ENCODE measurements at places on chromosomes 2 and 18. TPM values are rescaled to one million over a fixed set of nuclear protein-coding genes. Genes with fewer than 3 reads are reported as not detected.

DNA sequence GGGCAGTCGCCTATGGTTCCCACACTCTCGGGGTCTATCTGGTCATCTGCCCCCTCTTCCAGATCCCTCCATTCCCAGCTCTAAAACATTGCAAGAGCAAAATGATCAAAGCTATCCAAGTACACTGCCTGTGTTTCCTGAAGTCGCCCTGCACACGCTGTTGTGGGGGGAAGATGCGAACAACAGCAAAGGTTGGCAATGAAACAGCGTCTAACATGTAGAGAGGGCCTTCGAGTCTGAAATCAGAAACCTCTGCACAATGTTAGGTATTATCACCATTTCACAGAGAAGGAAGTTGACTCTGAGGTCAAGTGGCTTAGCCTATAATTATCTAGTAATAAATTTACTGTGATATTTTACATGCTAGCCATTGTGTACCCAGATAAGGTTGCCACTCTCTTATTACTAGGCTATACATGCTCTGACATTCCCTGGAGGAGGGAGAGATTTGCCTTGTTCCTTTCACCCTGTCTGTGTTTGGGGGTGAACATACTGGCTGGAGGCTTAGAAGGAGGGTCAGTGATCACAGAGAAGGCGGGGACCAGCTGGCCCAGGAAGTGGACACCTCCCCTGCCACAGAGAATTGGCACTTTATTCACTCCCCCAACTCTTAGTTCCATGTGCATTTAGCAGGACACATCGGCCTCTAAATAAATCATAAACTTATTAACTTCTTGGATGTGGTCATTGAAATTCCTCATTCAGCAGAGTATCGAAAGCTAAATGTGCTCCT, 36.8 kb downstream of the KCTD1 start:
- no peak for DNase-seq

DNA sequence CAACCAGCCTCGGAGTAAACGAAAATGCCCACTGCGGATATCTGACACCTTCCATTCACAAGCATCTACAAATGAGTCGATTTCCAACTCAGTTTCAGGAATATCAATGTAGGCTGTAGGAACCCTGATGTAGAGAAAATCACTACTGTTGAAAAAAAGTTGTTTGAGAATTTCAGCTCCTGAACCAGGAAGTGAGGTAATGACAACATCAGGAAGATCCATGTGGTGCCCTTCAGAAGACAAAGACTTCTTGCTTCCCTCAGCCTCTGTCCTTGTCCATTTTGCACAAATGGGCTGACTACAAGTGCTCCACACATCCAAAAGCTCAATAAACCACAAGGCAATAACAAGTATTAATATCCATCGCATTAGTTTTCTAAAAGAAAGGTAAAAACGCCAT, 4.7 kb downstream of the DSEL start:
- no peak for DNase-seq

GRCh38 chr2:11550302-11550701, 16.5 kb downstream of the GREB1 start:
- DNase-seq: no peak

GRCh38 chr2:191618046-191618780, 59.7 kb upstream of the NABP1 start:
- DNase-seq: no peak

- no peak for DNase-seq
Measured at GRCh38 chr2:47086054-47086471, 69.0 kb downstream of the STPG4 start.

- no peak for DNase-seq
Measured at GRCh38 chr2:241298673-241299072, 16.8 kb downstream of the HDLBP start.

DNA sequence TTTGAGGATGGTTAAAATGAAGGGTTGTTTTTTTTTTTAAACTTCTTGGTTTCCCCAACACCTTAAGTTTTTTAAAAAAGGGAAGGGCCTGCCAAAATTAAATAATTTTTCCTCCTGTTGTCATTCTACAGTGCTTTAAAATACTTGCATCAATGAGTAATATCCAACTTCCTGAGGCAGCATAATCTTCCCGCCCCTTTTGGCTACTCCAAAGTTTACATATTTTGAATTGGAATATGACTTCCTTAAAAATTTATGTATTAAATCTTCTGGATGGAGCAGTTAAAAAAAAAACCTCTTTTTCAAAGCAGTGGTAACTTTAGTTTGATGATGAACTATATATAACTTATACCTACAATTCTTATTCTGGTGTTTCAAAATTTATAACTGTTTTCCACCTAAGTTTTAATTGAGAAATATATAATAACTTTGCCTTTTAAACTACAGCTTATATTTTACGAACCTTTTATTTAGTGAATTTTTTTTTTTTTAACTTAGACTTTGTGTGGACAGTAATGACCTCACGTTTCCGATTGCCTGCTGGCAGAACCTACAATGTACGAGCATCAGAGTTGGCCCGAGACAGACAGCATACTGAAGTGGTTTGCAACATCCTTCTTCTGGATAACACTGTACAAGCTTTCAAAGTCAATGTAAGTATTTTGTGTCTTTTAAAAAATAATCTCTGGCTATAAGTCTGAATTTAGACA, 49.8 kb downstream of the PTPN4 start:
- DNase-seq: peak; percentile 36

GRCh38 chr18:56108478-56109367, 520.7 kb upstream of the TCF4 start:
- DNase-seq: no peak

DNA sequence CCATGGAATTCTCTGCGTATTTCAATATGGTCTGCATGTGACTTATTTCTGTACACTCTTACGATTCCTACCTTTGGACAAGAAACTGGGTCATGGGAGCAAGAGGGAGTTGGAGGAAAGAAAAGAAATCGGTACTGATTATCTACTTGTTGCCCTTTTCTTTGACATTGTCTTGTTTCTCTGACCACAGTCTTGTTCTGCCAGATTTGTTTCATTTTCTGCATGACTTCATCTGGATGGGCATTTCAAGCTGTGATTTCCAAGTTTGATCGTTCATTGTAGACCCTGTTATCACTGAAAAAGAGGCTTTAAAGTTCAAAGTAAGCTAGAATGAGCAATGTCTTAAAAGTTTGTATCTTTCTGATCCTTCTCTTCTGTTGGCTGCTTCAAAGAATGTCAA, 2186.3 kb upstream of the CELF4 start:
- no peak for DNase-seq

DNA sequence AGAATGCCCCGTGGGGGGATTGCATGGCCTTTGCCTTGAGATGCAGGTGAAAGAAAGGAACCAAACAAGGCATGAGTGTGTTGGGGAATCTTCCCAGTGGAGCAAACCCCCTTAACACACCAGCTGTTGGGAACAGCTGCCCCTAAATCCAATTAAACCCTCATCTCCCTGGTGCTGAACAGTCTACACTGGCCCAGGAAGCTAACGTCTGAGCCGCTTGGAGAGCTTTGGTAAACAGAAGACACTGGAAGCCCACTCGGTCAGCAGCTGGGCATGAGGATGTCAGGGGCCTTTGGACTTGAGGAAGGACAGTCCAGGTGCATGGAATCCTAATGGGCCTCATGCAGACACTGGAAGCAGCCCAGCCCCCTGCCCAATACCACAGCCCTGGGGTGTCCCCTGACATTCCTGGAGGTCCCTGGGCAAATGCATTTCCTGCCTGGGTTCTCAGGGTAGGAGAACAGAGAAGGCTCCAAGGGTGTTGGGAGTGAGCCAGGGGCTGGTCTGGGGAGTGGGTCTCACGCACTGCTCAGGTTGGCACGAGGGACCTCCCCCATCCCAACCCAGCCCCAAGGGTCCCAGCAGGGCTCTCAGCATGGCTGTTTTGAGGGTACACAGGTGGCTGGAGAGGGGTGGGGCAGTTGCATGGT, 37.7 kb downstream of the GBX2 start:
- DNase-seq: no peak

- DNase-seq: no peak
Measured at GRCh38 chr2:217870528-217871011, 132.2 kb downstream of the TNS1 start.

DNA sequence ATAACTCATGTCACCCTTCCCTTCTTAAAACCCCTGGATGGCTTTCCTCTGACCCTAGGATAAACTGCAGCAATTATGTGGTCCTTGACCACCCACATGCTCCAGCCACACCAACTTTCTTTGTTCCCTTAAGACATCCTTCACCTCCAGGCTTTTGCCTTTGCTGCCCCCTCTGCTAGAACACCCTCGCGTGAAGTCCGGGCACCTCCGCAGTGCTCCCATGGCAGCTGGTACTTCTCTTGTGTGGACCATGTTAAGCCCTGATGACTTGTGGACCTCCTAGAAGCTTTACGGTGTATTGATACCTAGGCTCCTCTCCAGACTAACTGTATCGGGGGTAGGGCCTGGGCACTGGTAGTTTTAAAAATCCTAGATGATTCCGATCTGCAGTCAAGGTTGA, 824 bp upstream of the ABHD1 start:
- no peak for DNase-seq

- DNase-seq: no peak
Measured at GRCh38 chr18:49845629-49846360, 32.5 kb upstream of the ACAA2 start.

- no peak for DNase-seq
Measured at GRCh38 chr18:48636436-48636835, 97.6 kb downstream of the CTIF start.

DNA sequence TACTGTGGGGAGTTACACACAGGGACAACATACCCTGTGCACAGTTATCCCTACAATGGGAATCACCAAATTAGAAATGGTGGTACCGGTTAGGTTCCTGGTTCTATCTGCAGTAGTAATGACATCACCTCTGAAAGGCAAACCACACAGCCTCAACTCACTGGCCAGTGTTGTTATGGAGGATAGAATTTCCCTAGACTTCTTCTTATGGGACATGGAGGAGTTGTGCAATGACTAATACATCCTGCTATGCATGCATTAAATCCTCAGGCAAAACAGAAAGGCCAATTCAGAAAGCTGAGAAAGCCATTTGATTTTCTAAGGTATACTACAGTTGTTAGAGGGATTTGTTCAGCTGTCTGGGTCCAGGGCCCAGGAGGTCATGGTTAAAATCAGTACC, 439.3 kb downstream of the TMX3 start:
- no peak for DNase-seq

GRCh38 chr2:69483696-69484095, 46.5 kb upstream of the NFU1 start:
- no peak for DNase-seq

- peak; percentile 6 for DNase-seq
Measured at GRCh38 chr18:48698707-48699106, 159.9 kb downstream of the CTIF start.

GRCh38 chr2:199983534-199983933, 28.2 kb downstream of the MAIP1 start:
- no peak for DNase-seq

DNA sequence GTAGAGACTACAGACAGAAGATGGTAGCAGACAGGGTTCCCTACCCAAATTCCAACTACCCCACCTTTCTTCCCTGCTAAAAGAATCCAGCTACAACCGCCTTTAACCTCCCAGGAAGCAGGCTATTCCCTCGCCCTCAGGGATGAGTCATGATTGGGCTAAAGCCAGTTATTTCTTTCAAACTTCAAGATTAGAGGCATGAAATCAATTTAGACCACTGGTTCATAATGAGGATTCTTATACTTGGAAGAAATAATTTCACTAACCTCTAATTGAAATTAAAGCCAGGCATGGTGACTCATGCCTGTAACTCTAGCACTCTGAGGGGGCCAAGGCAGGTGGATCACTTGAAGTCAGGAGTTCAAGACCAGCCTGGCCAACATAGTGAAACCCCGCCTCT, 20.0 kb downstream of the TRIP12 start:
- DNase-seq: no peak

GRCh38 chr2:128793404-128793803, 474.7 kb upstream of the HS6ST1 start:
- DNase-seq: no peak

DNA sequence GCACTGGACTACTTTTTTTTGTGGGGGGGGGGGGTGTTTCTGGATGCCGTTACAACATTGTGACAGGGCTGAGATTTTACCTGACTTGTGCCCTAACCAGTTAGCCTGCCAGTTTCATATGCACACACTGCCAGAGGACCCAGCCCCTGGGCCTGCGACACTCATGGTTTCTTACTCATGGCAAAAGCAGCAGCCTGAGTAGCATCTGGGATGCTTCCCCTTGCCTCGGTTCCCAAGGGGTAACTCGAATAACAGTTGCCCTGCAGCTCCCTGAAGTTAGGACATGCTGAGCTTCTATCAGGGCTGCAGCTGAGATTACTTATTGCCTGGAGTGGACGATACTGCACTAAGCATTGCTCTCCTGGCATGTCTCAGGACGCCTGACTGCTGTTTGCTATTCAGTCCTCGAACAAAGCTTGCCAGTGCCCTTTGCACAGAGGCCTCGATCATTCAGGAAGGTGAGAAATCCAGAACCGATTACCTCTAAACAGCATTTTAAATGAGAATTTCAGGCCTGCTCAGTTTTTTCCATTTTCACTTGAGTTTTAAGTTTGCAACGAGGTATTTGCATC, 47.9 kb downstream of the TRPM8 start:
- DNase-seq: no peak

- DNase-seq: no peak
Measured at GRCh38 chr2:120693121-120693520, 42.5 kb upstream of the GLI2 start.

DNA sequence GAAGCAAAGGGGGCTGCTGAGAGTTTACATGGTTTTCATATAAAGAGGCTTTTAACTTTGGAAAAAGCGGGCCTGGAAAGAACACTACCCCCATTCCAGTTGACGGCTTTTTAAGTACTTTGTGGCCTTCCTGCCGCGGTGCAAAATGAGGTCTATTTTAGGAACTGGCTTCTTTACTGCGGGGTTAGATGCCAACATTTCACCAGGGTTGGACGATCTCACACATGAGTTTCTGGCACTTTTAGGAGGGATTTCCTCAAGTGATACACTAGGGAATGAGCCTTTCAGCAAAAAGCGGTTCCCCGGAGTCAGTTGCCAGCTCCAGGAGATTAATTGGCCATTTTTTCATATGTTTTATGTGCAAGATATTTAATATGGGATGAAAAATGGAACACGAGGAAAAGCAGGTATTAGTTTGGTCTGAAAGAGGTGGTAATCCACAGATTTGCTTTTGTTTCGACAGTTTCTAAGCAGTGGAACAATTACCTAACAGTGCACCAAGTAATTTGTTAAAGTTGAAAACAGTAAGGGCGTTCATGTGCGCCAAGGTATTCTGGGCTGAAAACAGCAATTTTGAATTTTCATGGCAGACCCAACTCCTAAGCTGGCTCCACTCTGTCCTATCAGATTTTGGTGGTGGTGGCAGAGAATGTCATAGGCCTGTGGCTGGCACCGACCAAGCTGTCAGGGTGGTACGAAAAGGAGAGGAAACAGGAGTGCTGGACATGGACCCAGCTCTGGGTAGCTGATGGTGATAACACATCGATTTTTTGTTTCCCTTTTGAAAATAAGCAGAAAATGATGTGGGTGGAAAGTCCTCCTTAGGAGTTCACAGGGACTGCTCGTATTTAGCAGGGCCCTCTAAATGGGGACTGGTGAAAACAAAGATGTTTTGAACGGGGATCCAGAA, 55.6 kb upstream of the FZD5 start:
- no peak for DNase-seq

The C2orf66 gene
- not detected for total RNA-seq

The RGPD4 gene
- total RNA-seq: 0.05 TPM

The TM4SF20 gene
- not detected for total RNA-seq

The ERICH2 gene
- total RNA-seq: 0.85 TPM

The FAM237A gene
- total RNA-seq: not detected

The SRD5A2 gene
- total RNA-seq: not detected

The CROCC2 gene
- not detected for total RNA-seq

The SKOR2 gene
- total RNA-seq: not detected

The RSAD2 gene
- total RNA-seq: 4.8 TPM
